Foreskin melanocyte (primary cell): ENCODE measurements at places on chromosomes 2 and 18.
A peak's percentile ranks its signal among the peaks of the same experiment; 100 is the strongest.

- no peak for DNase-seq
These were observed 68.6 kb upstream of the SPOPL start for GRCh38 chr2:138432971-138433370.

- DNase-seq: no peak
These were observed 175.9 kb downstream of the NR4A2 start for GRCh38 chr2:156156580-156156979.

DNA sequence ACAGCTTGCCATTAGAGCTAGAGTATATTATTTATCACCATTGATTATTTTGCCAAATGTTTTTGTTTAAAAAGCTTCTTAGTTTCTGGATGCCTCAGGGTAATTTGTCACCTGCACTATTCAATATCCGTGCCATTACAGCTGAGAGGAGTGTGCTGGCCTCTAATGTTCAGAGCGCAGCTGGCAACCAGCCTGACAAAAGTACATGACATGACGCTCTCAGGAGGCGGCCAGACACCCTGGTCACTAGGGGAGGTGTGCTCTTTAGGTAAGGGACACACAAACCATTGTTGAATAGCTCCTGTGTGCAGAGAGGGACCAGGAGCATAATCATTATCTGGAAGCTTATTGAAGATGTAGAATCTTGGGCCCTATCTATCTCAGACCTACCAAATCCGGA, 20.3 kb downstream of the LIMS1 start:
- DNase-seq: no peak

DNA sequence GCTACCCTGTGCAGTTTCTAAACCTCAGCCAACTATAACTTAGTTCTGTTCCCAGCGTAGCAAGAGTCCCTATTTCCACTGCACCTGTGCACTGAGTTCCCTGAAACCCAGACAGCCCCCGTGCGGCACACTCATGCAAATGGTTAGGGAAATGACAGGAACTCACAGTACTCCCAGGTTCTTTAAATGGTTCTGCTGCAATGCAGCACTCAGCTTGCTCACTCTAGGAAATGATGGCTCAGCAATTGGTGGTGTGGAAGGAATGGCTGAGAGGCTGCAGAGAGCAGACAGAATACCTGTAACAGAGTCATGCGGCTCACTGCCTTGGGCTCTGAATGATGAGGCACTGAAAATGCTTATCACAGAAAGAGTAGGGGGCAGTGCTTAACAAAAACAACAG, 143.0 kb downstream of the RAD51AP2 start:
- no peak for DNase-seq

- DNase-seq: no peak
These were observed 241.2 kb downstream of the RPIA start for GRCh38 chr2:88932686-88933085.

- DNase-seq: no peak
These were observed 366.4 kb downstream of the ZNF521 start for GRCh38 chr18:24985586-24985985.

GRCh38 chr18:28684746-28685355, 507.9 kb upstream of the CDH2 start:
- peak; percentile 51 for DNase-seq

GRCh38 chr2:222594679-222595078, 61.2 kb downstream of the FARSB start:
- DNase-seq: peak; percentile 85

DNA sequence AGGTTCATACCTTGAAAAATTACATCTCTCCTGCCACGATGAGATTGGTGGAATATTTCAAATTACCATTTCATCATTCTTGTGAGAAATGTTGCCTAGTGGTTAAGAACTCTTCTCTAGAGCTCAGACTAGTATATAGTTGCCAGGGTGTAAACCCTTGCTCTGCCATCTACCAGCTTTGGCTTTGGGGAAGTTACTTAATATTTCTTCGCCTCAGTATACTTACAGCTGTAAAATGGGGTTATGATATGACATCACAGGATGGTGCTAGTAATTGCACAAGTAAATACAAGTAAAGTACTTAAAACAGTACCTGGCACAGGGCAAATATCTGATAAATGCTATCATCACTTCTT, 1.5 kb downstream of the SPOPL start:
- DNase-seq: no peak

GRCh38 chr2:191105082-191105481, 45.7 kb downstream of the STAT4 start:
- DNase-seq: no peak

- DNase-seq: no peak
These were observed 72.3 kb downstream of the RTP5 start for GRCh38 chr2:241941691-241942301.

GRCh38 chr2:121004359-121004758, 268.7 kb downstream of the GLI2 start:
- DNase-seq: no peak

GRCh38 chr2:15385184-15385583, 175.9 kb downstream of the NBAS start:
- no peak for DNase-seq

DNA sequence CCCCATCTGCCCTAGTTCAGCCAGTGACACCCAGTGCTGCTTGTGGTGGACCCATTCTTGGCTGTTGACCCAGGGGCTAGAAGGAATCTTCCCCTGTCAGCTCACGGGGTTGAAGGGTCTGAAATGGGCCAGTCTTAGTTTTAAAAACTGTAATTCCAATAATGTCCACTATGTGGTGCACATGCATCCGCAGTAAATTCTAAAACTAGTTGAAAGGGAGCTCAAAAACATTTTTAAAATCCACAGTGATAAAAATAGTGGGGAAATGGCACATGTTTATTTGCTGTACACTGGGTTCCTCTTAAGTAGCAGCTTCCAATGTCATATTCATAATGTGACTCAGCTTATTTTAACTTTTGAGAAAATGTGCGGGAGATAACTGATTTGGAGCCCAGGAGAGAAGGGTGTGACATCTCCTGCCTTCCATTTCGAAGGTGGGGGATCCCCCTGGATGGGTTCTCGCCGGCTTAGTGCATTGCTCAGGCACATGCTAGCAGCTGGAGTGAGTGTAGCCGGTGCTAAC, 32.8 kb downstream of the GRHL1 start:
- DNase-seq: peak; percentile 52

DNA sequence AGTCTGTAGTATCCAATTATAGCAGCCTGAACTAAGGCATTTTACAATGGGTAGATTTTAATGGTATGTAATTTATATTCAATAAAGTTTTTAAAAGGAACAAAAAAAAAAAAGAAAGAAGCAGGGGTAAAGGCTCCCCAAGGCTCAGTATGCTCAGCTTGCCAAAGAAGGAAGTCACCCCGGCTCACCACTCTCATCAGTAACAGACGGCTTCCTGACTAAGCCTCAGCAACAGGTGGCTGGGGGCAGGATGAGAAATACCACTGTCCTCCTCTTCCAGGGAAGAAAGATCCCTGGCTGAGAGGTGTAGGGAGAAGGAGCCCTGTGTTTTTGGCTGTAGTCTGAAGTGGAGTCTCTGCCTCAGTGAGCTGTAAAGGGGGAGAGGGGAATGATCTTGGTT, 121.2 kb downstream of the ARHGEF4 start:
- DNase-seq: no peak

GRCh38 chr2:5933669-5934068, 241.5 kb downstream of the SOX11 start:
- DNase-seq: no peak

- peak; percentile 24 for DNase-seq
These were observed 5.1 kb upstream of the CALCRL start for GRCh38 chr2:187453078-187453641.

GRCh38 chr2:65159906-65160305, 30.0 kb upstream of the RAB1A start:
- DNase-seq: no peak

- no peak for DNase-seq
These were observed 14.2 kb downstream of the TNFRSF11A start for GRCh38 chr18:62339106-62339988.

- DNase-seq: no peak
These were observed 155.9 kb downstream of the WDPCP start for GRCh38 chr2:63432373-63432772.

DNA sequence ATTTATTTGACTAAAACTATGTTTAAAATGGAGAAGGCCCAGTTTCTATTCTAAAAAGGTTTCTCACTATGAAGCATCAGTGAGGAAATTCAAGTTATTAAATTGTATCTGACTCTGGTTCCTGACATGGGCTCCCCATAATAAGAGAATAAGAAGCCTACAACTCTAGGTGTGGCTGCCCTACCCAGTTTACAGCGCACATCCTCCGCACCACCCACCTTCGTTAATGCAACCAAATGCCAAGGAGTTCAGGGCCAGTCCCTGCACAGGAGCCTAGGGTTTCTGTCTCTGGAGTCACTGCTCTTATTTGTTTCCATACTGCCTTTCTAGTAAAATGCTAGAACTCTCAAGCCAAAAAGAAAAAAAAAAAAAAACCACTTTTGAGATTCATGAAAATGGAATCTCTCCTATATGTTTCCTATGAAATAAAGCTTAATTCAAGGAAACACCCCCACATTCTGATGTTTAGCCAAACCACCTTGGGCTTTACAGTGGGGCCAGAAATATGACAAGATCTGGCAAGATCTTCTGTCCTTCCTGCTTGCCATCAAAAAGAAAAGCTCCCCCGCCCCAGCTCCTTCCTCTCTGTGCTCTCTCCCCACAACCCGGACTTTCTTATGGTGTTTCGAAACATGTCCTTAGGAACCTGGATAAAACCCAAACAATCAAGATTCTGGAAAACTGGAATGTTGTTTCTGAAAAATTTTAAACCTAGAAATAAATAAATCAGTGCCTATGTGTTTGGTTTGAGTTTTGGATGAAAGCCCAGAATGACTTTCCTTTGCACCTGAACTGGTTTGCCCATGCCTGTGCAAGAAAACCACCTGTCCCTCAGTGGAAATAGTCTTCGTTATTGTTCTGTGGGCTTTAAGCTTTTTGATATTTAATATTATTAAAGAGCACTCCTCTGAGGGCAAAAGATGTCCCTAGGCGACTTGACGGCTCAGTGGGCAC, 136.7 kb downstream of the SP3 start:
- DNase-seq: no peak

GRCh38 chr2:142940606-142941223, 63.3 kb downstream of the KYNU start:
- no peak for DNase-seq

DNA sequence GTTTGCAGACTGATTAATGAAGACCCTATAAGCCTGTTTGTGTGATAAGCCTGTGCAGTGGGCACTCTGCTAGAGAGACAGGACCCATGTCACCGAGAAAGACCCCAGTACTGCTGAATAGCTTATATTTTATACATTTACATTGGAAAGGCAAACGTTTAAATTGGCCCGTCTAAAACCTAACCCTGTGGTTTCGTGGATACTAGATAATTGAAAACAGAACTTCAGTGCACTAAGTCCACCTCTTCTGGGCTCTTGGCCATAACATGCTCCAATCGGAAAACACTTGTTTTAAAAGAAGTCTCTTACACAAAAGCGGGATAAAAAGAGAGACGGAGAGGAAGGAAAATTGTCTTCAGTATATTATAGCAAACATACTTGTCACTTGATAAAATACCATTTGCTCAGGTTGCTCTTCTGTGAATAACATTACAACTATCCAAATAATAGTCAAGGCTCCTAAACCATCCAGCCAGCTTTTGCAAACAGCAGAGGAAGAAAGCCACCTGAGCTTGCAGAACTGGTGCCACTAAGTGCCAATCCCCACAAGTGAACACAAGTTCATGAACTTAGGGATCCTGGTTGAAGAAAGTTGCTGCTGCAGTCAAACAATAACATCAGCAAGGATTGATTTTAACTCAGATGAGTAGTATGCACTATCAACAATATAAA, 218.4 kb upstream of the FN1 start:
- no peak for DNase-seq

- no peak for DNase-seq
These were observed 1.6 kb downstream of the IL1R1 start for GRCh38 chr2:102144128-102144527.

DNA sequence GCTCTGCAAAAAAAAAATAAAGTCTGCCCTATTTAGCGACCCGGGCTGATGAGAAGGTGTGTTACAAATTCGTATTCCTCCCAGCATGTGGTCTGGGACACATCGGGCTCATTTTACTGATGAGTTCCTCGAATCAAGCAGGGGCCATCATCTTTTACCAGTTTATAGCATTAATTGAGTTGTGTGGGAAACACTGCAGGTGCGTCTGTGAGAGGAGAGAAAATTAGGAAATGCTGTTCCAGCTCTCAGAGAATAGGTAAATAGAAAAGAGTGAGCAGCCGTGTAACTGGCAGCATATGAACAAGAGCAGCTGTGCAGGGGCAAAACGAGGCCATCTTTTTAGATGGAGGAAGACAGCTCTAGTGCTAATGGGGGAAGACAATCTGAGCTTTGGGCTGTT, 216.7 kb downstream of the SETBP1 start:
- DNase-seq: no peak

DNA sequence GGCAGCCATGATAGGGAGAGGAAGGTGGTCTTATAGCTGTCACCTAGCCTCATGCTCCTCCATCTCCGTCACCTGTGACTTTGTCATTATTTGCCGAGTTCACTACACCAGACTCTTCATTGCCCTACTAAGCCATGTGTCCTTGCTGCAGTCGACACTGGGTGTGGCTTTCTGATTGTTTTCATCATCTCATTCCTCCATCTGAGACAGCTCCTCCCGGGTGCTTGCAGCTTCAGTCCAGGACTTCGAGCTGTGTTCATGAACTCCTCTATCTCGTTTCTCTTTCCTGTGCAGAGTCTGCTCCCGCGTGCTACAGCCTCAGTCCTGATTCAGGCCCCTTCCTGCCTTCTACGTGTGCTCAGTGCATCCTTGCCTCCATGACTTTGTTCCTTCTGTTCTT, 295.1 kb upstream of the TNP1 start:
- DNase-seq: no peak

DNA sequence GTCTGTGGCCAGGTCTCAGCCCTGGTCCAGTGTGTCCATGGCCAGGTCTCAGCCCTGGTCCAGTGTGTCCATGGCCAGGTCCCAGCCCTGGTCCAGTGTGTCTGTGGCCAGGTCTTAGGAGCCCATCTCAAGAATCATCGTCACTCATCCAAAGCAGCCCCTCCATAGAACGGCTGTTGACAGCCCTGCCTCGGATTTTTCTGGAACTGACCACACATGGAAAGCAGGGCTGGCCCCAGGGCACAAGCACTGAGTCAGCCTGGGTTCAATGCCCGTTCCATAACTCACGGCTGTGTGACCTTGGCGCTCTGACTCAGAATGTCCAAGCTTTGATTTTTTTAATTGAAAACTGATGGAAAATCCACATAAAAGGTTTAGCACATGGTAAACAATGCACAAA, 59.9 kb upstream of the SNTG2 start:
- DNase-seq: no peak
